ENCODE measurements at places on chromosomes 6 and 20.

DNA sequence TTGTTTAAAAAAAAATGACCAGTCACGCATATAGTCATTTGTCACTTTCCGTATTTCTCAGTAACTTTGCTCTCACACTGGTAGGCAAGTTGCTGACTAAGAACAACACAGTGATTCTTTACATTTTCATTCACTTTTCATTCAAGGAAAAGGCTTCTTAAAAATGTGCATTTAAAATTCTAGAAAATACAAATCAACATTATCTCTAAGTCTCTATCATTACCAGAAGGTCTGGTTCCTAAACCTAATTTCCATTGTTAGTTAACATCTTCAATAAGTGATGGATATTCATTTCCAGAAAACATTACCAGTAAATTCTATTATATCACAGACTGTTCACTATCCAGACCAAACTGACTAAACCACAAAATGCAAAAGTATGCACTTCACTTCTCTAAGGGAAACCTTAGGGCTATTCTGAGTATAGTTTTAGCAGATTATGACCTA is 115.3 kb downstream of the AHI1 start:
- no peak for DNase-seq

DNA sequence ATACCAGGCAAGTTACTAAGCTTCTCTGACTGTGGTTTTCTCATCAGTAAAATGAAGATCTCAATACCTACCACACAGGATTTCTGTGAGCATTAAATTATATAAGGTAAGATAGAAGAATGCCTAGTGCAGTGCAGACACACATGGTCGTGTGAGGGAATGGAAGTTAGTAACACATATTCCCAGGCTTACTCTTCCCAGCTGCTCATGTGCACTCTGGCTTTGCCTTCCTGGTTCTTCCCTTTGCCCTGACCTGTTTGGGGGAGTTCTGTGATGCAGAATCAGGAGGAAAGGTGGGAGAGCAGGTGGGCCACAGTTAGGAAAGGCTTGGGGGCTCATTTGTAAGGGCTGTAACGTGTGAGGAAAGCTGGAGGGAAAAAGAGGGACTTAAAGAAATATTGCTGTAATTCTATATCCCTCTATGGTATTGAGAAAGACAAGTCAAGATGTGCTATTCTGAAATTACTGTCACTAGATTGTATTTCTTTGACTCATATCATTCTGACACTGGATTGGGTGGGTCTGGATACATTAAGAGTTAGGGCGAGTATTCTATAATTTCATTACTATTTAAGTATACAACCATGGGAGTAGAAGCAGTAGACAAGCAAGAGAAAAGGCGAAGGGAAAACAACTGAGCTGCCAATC is 47.7 kb downstream of the FYN start:
- no peak for DNase-seq

DNA sequence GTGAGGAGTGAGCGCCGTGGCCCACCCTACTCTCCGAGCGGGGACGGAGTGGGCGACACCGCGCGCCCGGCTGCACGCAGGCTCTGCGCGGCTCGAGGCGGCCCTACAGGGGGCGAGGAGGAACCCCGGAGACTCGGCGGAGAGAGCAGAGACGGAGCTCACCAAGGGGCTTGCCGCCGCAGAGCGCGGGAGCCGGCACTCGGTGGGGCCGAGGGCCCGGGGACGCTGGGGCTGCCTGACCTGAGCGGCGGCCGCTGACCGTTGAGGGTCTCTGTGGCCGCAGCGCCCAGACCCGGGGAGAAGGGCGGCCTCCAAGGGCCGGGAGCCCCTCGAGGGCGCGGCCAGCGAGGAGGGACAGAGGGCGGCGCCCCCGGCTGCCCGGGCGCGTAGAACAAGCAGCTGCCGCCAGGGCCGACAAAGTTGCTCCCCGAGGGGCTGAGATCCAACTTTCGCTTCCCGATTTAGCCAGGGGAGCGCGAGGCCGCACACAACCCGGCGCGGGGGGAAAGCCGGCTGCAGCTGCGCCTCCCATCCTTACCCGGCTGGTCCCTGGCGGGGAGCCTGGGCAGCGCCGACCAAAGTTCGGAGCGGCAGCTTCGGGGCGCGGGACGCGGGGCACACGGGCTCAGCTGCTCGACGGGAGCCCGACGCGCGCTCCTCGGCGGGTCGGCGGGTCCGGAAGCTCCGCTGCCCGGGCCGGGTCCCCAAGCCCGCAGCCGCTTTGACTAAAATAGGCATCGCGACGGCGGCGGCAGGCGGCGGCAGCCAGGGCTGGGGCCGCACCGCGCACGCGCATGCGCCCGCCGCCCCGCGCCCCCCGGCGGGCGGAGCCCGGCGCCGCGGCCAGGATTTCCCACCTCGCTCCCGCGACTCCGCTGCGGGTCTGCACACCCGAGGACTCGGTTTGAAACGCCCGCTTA is 43.1 kb downstream of the POPDC3 start:
- no peak for DNase-seq

DNA sequence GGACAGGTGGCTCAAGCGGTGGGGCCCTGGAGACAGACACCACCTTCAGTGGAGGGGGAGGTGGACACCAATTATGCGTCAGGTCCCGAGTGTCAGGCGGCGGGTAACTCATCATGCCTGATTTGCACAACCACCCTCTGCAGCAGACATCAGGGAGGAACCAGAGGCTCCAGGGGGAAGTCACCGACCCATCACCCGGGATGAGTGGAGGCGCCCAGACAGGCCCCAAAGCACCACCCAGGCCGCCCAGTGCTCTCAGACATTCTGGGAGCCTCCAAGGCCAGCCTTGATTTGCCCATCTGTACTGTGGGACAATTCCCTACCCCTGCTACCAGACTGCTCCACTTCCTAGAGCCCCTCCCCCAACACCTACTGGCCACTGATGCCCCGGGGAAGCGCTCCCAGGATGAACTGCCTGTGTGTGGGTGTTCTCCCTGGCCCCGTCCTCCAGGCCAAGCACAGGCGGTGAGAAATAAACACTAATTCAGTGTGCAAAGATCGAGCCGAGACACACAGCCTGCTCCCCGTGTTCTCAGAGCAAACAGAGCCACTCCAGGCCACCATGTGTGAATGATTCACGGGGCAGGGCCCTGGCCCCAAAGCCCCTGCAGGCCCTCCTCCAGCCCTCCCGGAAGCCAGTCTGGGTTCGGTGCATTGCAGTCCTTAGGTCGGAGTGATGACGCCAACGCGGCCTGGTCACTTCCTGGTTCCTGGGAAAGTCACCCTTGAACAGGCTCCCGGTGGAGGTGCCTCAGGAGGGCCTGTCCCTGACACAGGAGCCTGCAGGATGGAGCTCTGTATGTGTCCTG is 107.2 kb downstream of the ASXL1 start:
- no peak for DNase-seq

- DNase-seq = no peak
Observed at GRCh38 chr6:157711060-157711459, 112.0 kb upstream of the SNX9 start.

DNA sequence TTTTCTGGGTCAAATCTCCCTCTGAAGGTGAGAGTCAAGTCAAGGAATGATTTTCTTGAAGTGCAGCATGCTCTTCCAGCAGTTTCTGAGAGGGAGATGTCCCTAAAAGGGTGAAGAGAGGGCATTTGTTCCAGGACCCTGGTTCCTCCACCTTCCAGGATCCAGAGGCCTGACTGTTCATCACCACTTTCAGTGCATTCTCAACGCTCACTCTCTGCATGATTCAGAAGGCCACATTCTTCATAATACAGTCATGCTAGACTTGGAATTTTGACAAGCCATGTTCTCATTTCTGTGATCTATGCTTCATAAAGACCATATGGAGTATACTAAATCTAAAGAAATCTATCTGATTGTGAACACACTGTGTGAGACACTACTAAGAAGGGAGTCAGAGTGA is 85.1 kb downstream of the PDE7B start:
- DNase-seq = no peak

GRCh38 chr6:155883741-155884140 is 428.1 kb upstream of the NOX3 start:
- DNase-seq = no peak

DNA sequence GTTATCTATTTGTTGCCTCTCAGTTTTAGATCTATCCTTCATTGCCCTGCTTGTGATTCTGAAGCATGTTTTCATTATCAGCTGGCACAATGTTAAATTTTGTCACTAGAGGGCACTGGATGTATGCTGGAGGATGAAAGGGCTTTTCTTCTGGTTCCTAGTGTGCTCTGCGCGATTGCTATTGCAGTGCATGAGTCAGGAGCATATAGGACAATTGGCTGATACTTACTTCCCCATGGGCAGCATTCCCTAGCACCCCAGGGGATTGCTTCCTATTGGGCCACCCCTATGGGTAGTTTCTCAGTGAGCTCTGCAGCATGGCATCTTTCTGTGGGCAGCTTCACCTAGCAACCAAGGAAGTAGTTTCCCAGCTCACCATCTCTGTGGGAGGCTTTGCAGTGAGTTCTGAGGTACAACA is 280.3 kb upstream of the SYNCRIP start:
- no peak for DNase-seq

DNA sequence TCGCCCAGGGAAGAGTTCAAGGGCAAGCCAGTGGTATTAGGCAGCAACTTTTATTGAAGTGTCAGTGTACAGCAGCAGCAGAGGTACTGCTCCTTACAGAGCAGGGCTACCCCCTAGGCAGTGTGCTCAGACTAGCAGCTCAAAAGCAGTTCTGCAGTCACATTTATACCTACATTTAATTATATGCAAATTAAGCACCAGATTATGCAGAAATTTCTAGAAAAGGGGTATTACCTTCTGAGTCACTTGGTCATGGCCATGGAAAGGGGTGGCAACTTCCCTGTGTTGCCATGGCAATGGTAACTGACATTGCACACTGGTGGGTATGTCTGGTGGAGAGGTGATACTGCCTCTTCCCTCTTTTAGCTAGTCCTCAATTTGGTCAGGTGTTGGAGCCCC is 2.1 kb upstream of the ZKSCAN4 start:
- DNase-seq = no peak

DNA sequence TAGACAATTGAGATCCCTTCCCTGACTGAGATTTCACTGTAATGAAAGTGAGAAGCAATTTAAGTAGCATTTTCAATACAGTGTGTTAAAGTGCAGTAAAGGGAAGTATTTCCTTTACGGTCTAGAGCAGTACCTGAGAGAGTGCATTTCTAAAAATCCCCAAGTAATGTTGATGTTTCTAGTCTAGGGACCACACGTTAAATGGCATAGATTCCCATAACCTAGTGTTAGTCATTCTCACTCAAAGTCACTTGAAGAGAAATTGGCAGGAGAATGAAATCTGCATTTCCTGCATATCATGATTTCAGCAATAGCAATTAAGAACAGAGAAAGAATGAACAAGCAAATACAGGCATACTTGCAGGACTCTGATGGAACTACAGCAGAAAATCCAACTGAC is 67.9 kb downstream of the CGA start:
- no peak for DNase-seq

DNA sequence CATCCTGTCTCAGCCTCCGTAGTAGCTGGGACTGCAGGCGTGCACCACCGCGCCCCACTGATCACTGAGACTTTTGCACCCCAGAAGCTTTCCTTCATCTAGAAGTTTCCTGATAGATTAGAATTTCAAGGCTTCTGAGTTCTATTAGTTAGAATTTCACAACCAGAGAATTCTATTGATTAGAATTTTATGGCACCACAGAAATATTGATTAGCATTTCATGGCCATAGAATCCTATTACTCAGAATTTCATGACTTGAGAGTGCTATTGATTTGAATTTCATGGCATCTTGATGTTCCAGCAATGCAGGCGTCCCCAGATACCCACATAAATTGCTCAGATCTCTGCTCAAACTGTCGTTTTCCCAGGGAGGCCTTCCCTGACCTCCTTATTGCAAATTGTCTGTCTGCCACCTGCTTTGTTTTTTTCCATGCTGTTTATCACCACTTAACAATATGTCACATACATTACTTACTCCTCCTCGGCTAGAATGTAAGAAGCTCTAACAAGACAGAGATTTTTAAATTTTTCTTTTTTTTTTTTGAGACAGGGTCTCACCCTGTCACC is 16.9 kb upstream of the CBFA2T2 start:
- no peak for DNase-seq

Data from activated CD4-positive, CD25-positive, alpha-beta regulatory T cell (primary cell).